ENCODE measurements at places on chromosomes 7 and 10. TPM values are rescaled to one million over a fixed set of nuclear protein-coding genes. Genes with fewer than 3 reads are reported as not detected.
A peak's percentile ranks its signal among the peaks of the same experiment; 100 is the strongest.

The LDB1 gene
- total RNA-seq: 114 TPM

- H3K27me3 ChIP-seq: no peaks in the 10 kb centered on the region
- no peak overlapping the region for H3K27ac ChIP-seq
- no peak for DNase-seq
- no peak overlapping the region for H3K4me3 ChIP-seq
- H3K4me1 ChIP-seq: peaks cover 7% of the 10 kb centered on the region
These were observed 12.7 kb downstream of the PTPRE start for GRCh38 chr10:127919418-127920271.

GRCh38 chr7:374706-375311, 84.8 kb downstream of the FOXL3 start:
- H3K27me3 ChIP-seq: peaks cover 2% of the 10 kb centered on the region
- no peaks in the 10 kb centered on the region for H3K36me3 ChIP-seq
- DNase-seq: no peak
- H3K27ac ChIP-seq: no peak overlapping the region

GRCh38 chr7:95132500-95132899, 191.8 kb downstream of the PON1 start:
- no peaks in the 10 kb centered on the region for H3K36me3 ChIP-seq
- no peaks in the 10 kb centered on the region for H3K4me1 ChIP-seq
- H3K27ac ChIP-seq: no peak overlapping the region

The OR6V1 gene
- total RNA-seq: not detected

- H3K4me1 ChIP-seq: no peaks in the 10 kb centered on the region
- H3K36me3 ChIP-seq: no peaks in the 10 kb centered on the region
- DNase-seq: no peak
- no peak overlapping the region for H3K4me3 ChIP-seq
- no peak overlapping the region for H3K27ac ChIP-seq
These were observed 10.9 kb upstream of the HERC4 start for GRCh38 chr10:68086011-68086410.

The PROSER2 gene
- not detected for total RNA-seq

GRCh38 chr7:102873470-102874165, 39.2 kb upstream of the LRRC17 start:
- H3K4me1 ChIP-seq: no peaks in the 10 kb centered on the region
- H3K27me3 ChIP-seq: no peaks in the 10 kb centered on the region
- DNase-seq: no peak
- H3K4me3 ChIP-seq: no peak overlapping the region

DNA sequence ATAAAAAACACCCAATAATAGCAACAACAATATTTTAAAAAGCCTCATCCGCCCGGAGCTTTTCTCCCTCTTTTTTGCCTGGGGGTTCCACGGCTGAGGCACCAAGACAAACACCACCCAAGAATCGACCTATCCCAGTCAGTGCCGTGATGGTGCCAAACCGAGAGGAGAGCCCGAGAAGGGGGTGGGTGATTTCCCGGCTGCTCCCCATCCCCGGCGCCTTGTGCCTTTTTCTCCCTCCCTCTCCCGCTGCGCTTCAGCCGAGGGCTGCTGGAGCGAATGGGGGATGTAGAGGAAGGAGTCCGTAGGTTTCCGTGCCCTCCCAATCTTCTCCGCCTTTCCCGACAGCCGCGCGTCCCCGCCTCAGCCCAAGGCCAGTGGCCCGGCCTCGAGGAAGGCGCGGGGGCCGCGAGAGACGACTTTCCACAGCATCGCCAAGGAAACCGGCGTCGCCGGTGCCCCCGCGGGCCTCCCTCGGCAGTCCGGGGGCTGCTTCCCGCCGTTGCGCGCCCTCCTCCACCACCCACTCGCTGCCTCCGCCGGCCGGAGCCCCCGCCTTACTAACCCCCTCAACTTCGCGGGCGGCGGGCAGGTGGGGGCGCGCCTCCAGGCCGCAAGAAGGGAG, 1.3 kb downstream of the EGR2 start:
- peaks cover 33% of the 10 kb centered on the region for H3K4me1 ChIP-seq
- peak overlapping the region; percentile 72 for H3K4me3 ChIP-seq
- H3K36me3 ChIP-seq: no peaks in the 10 kb centered on the region
- peaks cover 36% of the 10 kb centered on the region for H3K27me3 ChIP-seq
- no peak for DNase-seq

The GET4 gene
- 62.8 TPM for total RNA-seq

- peak overlapping the region; percentile 93 for H3K27ac ChIP-seq
- no peaks in the 10 kb centered on the region for H3K36me3 ChIP-seq
- H3K4me1 ChIP-seq: peaks cover 36% of the 10 kb centered on the region
- no peaks in the 10 kb centered on the region for H3K27me3 ChIP-seq
- DNase-seq: no peak
These were observed 90.8 kb downstream of the ZFAND4 start for GRCh38 chr10:45581582-45582385.

DNA sequence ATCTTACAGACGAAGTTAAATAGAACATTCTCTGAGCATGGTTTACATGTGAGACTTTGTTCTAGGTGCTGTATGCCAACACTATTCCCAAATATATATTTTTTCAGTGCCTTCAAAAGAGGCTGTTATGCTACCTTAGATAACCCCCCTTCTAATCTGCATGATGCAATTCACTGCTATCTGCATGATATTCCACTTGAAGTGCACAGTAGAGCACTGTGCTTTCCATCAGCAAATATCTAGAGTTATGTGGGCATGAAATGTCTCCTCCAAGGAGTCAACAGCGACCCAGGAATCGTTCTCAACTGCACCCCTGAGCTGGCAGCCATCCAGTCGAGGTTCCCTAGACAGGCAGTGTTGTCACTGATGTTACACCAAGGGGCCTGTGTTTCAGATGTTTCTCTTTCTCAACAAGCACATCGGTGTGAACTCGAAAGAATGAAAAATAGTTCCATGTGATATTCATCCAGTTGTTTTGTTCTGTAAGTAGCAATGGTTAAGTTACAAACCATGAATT, 88.3 kb downstream of the PDE1C start:
- H3K4me1 ChIP-seq: no peaks in the 10 kb centered on the region
- no peak for DNase-seq
- no peak overlapping the region for H3K4me3 ChIP-seq

DNA sequence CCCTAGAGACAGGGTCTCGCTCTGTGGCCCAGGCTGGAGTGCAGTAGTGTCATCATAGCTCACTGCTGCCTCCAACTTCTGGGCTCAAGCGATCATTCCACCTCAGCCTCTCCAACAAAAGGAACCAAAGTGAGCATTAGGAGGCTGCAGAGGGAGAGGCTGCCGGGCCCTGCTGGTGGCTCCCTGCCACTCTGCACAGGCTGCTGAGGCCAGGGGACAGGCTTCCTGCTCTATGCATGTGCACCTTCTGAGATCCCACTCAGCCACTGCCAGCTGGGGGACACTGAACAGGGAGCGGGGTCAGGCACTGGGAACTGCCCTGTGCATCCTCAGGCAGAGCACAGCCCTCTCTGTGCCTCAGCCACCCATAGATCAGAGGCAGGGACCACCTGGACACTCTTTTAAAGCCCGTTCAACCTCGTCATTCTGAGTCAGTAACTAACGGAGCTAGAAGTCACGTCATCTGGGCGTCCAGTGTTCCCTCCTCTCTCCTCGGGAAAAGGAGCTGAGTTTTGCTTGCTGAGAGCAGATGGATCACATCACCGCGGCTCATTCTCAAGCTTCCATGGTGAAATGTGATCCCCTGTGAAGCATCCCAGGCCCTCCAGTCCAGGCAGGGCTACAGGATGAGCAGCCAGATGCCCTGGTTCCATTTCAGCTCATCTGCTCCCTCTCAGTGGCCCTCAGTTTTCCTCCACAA, 109.6 kb downstream of the MYL10 start:
- no peak overlapping the region for H3K27ac ChIP-seq
- H3K36me3 ChIP-seq: no peaks in the 10 kb centered on the region
- no peak overlapping the region for H3K4me3 ChIP-seq
- DNase-seq: no peak

The FBXL13 gene
- total RNA-seq: 4.0 TPM

- no peak overlapping the region for H3K4me3 ChIP-seq
- DNase-seq: no peak
- H3K27me3 ChIP-seq: no peaks in the 10 kb centered on the region
These were observed 1.6 kb upstream of the ZNF239 start for GRCh38 chr10:43576062-43576461.

The RADIL gene
- not detected for total RNA-seq

DNA sequence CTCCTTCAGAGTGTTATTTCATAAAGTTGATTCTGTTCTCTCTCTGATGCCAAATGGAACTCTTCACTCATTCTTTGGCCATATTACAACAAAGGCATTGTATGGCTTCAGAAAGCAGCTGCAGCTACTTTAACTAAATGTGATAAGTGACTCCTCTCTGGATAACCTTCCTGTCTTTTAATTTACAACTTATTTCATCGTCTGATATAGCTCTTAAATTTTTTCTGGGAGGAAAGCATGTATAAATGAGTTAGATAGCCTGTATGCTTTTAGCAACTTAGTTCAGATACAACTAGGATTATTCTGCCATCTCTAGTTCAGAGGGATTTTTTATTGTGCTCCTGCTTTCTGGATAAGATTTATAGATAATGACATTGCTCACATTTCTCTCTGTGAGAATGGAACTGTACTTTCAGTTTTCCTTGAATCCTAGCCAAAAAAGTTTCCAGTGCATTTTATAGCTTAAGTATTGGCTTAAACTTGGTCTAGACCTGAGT, 57.5 kb downstream of the KLHDC10 start:
- H3K4me1 ChIP-seq: no peaks in the 10 kb centered on the region
- no peak overlapping the region for H3K27ac ChIP-seq
- no peaks in the 10 kb centered on the region for H3K27me3 ChIP-seq

DNA sequence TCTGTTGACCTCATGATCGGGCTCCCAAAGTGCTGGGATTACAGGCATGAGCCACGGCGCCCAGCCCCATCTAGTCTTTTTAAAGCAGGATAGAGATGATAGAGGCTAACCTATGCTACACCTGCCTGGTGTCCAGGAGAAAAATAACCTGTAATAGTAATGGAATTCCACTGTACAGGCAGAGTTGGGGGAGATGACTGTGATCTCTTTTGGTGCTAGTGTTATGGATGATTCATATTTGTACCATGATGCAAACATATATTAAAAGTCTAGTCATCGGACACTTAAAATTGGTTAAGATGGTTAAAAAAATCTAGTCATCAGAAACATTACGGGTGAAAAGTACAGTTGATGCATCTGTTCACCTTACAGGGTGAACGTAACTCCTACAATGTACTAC, 6.1 kb upstream of the SAR1A start:
- H3K27ac ChIP-seq: no peak overlapping the region
- peaks cover 3% of the 10 kb centered on the region for H3K27me3 ChIP-seq
- peaks cover 9% of the 10 kb centered on the region for H3K4me1 ChIP-seq
- no peak overlapping the region for H3K4me3 ChIP-seq
- H3K36me3 ChIP-seq: no peaks in the 10 kb centered on the region

DNA sequence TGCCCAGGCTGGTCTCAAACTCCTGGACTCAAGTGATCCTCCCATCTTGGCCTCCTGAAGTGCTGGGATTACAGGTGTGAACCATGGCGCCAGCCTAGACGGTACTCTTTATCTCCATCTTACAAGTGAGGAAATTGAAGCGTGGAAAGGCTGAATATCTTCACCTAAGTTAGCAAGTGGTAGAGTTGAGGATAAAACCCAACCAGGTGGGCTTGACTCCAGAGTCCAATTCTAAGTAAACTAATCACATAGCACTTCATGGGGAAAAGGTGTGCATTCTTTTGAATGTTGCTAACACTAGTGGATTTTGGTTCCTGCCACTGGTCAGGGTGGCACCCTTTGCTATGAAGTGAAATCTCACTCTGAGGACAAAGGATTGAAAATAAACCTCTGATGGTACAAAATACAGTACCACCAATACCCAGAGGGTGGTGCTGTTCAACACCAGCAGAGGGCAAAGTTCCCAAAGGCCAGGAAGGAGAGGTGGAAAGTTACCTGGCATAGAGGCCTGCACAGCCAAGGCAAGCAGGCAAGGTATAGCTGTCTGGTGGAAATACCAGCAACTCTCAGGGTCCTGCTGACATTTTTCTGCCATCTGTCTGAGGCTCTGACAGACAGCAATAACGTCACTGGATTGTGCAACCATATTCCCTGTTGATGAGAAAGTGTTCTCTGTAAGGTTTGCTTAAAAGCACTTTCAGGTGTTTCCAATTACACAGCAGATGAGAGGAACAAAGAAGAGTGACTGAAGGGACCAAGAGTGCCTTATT, 17.6 kb downstream of the ZDHHC16 start:
- H3K27me3 ChIP-seq: no peaks in the 10 kb centered on the region
- no peak overlapping the region for H3K4me3 ChIP-seq
- peak; percentile 54 for DNase-seq
- H3K4me1 ChIP-seq: no peaks in the 10 kb centered on the region

DNA sequence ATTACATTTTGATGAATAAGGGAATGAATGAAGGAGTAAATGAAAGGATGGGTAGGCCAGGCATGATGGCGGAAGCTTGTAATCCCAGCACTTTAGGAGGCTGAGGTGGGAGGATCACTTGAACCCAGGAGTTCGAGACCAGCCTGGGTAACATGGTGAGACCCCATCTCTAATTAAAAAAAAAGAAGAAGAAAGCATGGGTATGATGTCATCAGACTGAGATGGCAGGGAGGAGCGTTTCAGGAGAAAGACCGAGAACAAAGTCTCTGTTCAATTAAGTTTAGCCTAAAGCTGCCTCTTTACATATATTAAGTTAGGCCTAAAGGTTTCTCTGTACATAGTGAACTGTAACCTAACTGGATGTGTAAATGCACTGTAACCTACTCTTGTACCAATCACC, 42.2 kb upstream of the SMNDC1 start:
- no peak for DNase-seq
- no peaks in the 10 kb centered on the region for H3K4me1 ChIP-seq
- H3K4me3 ChIP-seq: no peak overlapping the region
- no peaks in the 10 kb centered on the region for H3K27me3 ChIP-seq
- no peaks in the 10 kb centered on the region for H3K36me3 ChIP-seq
- no peak overlapping the region for H3K27ac ChIP-seq

DNA sequence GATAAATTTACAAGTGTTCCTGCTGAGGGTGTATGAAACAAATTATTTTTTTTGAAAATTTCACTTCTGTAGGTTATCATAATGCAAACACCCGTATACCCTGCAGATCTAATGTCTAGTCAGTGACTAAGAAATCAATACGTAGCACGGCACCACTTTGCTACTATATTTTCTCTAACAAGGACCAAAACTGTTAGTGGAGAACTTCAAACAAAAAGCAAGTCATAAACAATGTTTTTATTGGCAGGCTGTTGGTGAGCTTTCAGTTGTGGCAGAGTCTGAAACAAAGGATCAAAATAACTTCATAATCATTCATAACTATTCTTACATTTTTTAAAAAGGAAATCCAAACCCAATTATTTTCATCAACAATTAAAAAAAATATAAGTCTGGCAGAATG, 11.8 kb downstream of the SEM1 start:
- H3K4me1 ChIP-seq: peaks cover 2% of the 10 kb centered on the region
- DNase-seq: no peak
- H3K4me3 ChIP-seq: no peak overlapping the region
- no peak overlapping the region for H3K27ac ChIP-seq
- no peaks in the 10 kb centered on the region for H3K27me3 ChIP-seq
- H3K36me3 ChIP-seq: peaks cover 3% of the 10 kb centered on the region

The GNGT1 gene
- not detected for total RNA-seq

The SMKR1 gene
- 3.8 TPM for total RNA-seq

The LIPK gene
- total RNA-seq: not detected

The SPDYE3 gene
- not detected for total RNA-seq

The ZNF425 gene
- 2.8 TPM for total RNA-seq

- H3K27ac ChIP-seq: no peak overlapping the region
- no peaks in the 10 kb centered on the region for H3K36me3 ChIP-seq
- no peak for DNase-seq
- H3K4me3 ChIP-seq: no peak overlapping the region
- no peaks in the 10 kb centered on the region for H3K27me3 ChIP-seq
These were observed 99.9 kb upstream of the IKZF1 start for GRCh38 chr7:50204581-50204980.

The PTF1A gene
- total RNA-seq: not detected
